ENCODE measurements at places on chromosomes 16 and 17.

GRCh38 chr17:60623415-60623814 lies 23.4 kb downstream of the PPM1D start:
- DNase-seq = no peak

DNA sequence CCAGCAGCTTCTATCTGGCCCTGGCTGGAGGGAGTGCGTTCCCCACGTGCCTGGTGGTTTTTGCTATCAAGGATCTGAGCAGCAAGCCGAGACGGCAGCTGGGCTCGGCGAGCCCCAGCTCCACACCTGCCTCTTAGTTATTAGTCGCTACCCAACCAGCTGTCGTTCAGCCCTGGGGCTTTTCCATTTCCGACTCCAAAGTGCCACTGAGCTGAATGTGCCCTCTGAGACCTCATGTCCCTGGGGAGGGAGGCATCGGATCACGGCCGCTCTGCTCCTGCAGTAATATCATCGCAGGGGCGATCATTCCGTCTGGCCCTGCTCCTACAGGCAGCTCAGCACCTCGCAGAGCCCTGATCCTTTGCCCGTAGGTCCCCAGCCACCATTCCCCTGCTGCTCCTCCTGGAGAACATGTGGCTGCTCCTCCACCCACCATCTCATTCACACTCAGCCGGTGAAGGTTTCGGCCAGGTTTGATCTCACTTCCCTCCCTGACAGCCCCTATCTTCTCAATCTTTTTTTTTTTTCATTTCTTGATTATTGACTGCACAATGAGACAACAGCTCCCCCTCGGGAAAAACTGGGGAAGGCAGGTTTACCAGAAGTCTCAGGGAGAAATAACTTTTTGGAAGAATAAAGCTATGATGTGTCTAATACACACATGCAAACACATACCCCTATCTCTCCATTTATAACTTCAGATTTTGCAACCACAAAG lies 86.7 kb downstream of the ZFHX3 start:
- DNase-seq = no peak

DNA sequence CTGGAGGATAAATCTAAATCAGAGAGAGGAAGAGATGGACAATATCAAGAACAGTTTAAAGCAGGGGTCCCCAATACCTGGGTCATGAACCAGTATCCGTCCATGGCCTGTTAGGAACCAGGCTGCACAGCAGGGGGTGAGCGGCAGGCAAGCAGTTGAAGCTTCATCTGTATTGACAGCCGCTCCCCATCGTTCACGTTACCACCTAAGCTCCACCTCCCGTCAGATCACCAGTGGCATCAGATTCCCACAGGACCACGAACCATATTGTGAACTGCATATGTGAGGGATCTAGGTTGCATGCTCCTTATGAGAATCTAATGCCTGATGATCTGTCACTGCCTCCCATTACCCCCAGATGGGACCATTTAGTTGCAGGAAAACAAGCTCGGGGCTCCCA lies 226.5 kb downstream of the SLC39A11 start:
- DNase-seq = no peak

DNA sequence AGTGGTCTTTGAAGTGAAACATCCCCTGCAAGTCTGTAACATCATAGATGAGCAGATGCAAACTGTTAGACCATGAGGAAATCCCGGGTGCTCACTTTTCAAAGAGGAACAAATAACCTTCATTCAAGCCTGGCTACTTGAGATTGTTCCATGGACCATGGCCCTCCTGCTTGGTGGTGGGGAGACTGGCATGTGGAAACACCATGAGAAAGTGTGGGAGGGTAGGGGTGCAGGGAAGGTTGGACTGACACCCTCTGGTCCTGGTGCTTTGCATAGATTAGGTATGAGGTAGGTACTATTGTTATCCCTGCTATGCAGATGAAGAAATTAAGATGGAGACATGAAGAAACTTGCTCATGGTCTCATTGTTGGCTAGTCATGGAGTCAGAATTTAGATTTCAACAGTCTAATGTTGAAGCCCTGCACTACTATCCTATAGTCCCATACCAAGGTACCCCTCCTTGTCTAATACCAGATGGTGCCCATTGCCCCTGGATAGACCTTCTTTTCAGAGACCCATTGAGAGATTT lies 59.0 kb downstream of the SPACA3 start:
- DNase-seq = no peak

DNA sequence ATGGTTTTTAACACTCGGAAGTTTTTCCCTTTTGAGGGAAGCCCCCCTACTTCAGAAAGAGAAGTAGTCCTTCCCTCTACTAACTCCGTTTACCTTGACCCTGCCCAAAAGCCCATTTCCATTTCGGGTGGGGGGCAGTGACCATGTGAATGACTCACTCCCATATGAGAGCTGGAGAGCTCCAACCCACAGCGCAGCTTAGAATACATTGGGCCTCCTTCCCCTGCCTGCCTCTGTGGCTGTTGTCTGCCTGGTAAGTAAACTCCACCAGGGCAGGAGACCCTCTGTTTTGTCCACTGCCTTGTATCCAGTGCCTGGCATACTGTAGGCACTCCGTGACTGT lies 985 bp downstream of the SGSM2 start:
- no peak for DNase-seq

DNA sequence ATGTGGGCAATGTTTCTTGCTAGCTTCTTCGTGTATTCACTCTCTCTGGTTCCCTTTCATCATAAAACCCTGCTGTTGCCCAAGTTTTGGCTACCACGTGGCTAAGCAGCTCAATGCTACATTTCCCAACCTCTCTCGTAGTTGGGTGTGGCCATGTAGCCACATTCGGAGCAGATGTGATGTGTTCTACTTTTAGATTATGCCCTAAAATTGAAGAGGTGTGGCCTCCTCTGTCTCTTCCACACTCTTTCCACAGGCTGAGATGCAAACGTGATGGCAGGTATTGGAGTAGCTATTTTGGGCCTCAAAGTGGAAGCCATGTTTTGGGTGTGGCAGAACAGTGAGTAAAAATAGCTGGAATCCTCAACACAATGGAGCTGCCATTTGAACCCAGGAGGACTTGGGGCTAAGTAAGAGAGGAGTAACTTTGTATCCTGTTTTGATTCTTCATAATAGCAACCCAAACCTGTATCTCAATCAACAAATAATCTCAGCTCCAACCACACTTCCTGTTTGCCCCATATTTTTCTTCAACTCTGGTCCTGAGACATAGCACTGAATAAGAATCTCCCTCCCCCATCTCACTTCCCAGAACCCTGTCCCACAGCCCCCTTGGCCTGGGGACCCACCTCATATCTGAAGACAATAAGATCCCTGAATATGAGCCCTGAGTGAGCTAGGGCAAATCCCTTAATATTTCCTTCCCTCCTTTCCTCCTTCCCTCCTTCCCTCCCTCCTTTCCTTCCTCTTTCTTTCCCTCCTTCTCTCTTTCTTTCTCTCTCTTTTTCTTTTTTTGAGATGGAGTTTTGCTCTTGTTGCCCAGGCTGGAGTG lies 4.0 kb downstream of the NUPR1 start:
- DNase-seq = no peak

DNA sequence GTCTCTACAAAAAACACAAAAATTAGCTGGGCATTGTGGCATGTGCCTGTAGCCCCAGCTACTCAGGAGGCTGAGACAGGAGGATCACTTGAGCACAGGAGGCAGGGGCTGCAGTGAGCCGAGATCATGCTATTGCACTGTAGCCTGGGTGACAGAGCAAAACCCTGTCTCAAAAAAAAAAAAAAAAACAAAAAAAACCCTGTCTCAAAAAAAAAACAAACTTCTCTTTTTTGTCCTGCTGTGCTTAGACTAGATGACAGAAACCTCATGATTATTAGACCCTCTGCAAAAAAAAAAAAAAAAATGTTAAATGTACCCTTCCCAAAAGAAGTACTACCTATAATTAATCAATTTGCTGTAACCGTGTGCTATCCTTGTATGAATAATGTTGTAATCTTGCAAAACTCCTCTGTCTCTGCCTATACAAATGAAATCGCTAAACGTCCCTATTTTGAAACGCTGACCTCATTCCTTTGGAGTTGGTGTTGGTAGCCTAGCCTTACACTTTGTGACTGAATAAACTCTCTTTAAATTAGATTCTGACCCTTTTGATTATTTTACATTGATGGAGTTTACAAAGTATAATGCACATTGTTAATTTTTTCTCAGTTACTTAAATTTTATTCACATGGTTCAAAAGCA lies 13.6 kb upstream of the DHRS7B start:
- DNase-seq = no peak

GRCh38 chr16:50902457-50902856 lies 160.6 kb downstream of the CYLD start:
- DNase-seq = no peak

DNA sequence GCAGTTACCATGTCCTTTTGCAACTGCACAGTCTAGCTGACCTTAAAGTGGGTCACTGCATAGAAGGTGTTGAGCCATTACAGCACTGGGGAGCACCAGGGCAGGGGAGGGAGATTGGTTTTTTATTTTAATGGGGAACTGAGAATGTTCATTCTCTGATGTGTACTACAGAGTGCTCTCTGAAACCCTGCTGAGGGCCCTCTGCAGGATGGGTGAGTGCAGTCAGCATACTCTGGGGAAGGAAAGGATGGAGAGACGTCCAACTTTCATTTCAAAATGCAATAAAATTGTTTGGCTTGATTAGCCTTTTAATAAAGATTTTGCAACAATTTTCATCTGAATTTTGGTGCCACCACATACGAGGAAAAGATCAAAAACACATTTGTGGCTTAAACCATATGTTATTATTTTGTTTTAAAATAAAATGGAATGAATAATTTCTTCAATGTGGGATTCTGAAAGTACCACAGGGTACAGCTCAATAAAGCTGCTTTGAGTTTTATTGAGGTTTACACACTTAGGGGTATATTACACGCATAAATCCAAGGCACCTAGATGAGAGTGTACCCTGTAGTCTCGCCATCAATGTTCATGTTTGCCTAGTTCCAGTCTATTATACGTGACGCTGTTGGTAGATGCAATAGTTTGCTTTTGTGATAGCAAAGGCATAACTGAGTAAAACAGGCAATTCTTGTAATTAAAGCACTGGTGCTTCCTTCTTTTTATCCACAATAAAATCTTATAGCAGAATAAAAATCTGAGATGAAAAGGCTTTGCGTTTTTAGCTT lies 73.5 kb downstream of the SNX11 start:
- DNase-seq = no peak

- no peak for DNase-seq
These were observed 54.2 kb upstream of the MAP3K14 start for GRCh38 chr17:45370949-45371413.

- no peak for DNase-seq
These were observed 113.3 kb downstream of the ZNF423 start for GRCh38 chr16:49742428-49743202.

- no peak for DNase-seq
These were observed 12.5 kb downstream of the ITPRIPL2 start for GRCh38 chr16:19126300-19126699.

DNA sequence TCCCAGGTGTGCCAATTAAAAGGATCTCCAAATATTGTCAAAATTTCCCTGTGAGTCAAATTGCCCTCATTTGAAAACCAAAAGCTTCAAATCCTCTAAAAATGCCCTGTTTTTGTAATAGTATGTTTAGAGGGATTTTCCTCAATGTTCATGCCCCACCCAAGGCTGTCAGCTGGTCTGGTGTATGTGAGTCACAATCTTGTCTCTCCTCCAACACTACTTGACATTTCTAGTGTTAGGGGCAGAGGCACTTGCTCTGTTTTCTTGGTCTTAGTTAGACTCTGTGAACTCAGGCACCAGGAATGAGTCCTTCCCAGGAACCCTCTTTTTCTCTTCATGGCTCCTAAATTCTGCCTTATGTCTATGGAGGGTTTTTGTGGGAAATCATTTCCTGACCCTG lies 634.8 kb downstream of the KCNJ2 start:
- DNase-seq = no peak

DNA sequence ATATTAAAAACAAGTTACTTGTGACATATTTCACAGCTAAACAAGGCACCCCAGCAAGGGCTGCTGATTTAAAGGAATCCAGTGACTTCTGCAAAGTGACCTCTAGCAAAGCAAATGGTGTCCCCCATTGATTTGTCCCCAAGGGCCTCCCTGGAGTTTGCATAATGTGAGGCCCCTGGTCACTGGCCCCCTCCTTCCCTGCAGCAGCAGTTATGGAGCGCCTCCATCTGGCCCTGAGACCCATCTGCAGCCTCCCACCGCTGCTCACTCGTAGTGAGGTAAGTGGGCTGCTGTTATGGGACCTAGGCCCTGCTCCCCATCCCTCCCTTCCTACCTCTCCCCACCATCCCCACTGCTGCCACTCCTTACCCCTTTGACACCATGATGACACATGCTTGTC lies 19.6 kb upstream of the EEF2K start:
- no peak for DNase-seq
